ENCODE measurements at places on chromosomes 7 and 10.
A peak's percentile ranks its signal among the peaks of the same experiment; 100 is the strongest.

GRCh38 chr7:100208911-100209408 lies 10.8 kb upstream of the PVRIG start:
- DNase-seq, result no peak

DNA sequence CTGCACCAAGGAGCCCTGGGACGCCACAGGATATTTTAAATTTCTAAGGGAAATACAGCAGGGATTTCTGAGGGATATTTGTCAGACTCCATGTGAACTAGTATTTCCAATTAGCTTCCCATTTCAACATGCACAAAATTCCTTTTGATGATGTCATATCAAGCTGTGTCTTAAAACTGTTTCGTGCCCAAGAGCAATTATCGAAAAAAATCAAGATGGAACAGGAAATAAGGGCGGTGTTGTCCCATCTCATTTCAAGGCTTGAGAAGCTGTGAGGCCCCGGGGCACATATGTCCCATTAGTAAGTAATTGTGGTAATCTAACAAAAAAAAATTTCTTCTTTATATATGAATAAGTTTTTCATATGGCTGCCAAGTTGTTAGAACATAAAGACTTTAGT lies 47.4 kb downstream of the PPP1R17 start:
- DNase-seq, result no peak

GRCh38 chr10:45023426-45023825 lies 22.7 kb downstream of the ZNF22 start:
- DNase-seq, result no peak

GRCh38 chr7:16071246-16071857 lies 350.0 kb downstream of the CRPPA start:
- DNase-seq, result peak; percentile 73

DNA sequence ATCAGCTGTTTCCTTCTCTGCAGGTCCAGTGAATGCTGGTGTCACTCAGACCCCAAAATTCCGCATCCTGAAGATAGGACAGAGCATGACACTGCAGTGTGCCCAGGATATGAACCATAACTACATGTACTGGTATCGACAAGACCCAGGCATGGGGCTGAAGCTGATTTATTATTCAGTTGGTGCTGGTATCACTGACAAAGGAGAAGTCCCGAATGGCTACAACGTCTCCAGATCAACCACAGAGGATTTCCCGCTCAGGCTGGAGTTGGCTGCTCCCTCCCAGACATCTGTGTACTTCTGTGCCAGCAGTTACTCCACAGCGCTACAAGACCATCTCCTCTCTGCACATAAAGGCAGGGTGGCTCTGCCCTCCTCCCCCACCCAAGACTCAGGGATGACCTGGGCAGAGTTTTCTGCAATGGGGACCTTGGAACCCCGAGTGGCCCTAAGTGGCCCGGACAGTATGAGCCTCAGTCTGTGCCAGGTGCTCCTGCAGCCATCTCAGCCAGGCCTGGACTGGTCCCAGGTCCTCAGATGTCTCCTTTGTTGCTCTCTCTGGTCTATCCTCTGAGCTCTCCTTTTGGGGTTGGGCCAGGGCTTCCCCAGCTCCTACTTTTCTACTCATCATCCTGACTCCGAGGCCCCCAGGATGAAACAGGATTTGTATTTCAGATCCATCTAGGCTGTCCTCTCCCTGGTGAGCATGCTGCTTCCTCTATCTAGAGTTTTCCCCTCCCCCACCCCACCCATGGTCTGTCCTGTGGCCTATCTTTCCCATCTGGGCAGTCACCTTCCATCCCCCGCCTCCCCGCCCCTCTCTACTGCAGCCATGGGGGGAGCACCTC lies 212.1 kb upstream of the PRSS58 start:
- no peak for DNase-seq

DNA sequence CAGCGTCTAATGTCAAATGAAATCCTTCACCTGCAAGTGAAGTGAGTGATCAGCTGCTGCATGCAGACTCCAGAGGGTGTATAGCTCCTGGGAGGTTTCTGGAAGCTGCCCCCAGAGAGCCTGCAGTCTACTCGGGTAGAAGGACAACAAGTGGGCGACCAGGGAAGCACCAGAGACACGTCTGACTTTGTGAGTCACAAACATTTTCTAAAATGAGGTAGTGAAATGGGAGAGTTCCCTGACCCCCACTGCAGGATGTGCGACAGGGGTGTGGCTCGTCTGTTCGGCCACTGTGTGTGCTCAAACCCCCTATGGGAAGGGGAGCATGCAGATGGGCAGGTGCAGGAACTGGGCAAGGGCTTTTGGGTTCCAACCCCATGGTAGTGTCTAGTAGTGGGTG lies 177.1 kb upstream of the PRKCQ start:
- DNase-seq, result no peak

- no peak for DNase-seq
Observed at GRCh38 chr10:26557641-26558014, 119.5 kb downstream of the APBB1IP start.

DNA sequence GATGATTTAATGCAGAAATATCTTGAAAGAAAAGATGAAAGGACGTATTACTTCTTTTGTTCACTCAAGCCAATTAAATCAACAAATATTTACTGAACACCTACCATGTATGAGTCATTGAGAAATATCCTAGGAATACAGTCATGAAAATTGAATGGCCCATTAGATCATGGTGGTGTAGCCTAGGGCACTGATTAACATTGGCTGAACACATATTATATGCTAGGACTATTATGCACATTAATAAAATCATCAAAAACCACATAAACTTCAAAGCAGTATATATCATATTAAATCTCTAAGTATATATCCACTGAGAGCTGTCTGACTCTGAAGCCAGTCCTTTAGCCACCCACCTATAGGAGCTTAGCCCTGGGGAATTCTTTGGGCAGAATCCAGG lies 41.8 kb downstream of the FAM204A start:
- DNase-seq, result no peak

- no peak for DNase-seq
Observed at GRCh38 chr10:74150204-74150989, at the start of gene AP3M1. TSS of gene AP3M1 (minus strand) at chr10:74150828. CDS start at chr10:74138379, 12,449 bp downstream.

DNA sequence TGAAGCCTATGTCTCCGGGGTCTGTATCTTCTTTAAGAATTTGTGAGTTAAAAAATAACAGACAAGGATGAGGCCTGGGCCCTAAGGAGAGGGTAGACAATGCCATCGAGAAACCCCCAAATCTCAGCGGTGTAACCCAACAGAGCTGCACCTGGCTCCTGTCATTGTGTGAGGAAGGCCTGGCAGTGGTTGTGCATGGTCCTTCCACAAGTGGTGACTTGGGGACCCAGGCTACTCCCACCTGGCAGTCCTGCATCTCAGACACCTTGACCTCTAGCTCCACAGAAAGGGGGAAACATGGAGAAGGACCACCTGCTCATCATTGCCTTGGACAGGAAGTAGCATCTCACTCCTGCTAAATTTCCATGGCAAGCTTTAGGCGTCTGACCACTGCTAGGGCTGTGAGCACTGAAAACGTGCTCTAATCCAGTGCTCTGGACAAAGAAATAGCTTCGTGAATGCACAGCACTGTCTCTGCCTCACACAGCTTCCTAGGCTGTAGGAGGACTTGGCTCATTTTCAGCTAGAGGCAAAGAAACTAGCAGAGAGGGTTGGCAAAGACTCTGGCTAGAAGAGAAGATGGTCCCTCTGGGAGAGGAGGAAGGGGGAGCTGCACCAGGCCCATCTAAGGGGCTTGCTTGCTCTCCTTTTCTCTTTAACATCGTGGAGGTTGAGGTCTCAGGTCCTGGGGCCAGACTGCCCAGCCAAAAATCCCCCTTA lies 273.9 kb upstream of the ZMIZ1 start:
- DNase-seq, result no peak

Data from astrocyte of the spinal cord (primary cell).